ENCODE measurements at places on chromosomes 13 and 19. TPM values are rescaled to one million over a fixed set of nuclear protein-coding genes. Genes with fewer than 3 reads are reported as not detected.
A peak's percentile ranks its signal among the peaks of the same experiment; 100 is the strongest.

GRCh38 chr13:50991579-50992521 lies 82.3 kb downstream of the RNASEH2B start:
- no peak for DNase-seq

The TNFSF13B gene
- total RNA-seq = 0.66 TPM

The ZNF665 gene
- total RNA-seq = 2.4 TPM

- DNase-seq = no peak
Observed at GRCh38 chr13:67520886-67521285, 290.8 kb upstream of the PCDH9 start.

DNA sequence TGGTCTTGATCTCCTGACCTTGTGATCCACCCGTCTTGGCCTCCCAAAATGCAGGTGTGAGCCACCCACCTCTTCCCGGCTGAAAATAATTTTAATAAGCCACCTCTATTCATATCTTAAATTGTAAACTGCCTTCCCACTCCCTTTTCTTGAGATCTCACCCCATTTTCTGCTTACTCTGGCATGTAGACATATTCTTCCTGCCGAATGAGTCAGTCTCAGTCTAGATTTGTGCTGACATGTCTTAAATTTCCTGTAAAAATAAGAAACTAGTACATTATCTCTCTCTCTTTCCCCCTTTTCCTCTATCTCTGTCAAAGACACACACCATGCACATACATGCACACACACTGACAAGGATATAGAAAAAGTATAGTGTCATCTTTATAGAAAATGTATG lies 60.9 kb downstream of the THSD1 start:
- peak; percentile 22 for DNase-seq

DNA sequence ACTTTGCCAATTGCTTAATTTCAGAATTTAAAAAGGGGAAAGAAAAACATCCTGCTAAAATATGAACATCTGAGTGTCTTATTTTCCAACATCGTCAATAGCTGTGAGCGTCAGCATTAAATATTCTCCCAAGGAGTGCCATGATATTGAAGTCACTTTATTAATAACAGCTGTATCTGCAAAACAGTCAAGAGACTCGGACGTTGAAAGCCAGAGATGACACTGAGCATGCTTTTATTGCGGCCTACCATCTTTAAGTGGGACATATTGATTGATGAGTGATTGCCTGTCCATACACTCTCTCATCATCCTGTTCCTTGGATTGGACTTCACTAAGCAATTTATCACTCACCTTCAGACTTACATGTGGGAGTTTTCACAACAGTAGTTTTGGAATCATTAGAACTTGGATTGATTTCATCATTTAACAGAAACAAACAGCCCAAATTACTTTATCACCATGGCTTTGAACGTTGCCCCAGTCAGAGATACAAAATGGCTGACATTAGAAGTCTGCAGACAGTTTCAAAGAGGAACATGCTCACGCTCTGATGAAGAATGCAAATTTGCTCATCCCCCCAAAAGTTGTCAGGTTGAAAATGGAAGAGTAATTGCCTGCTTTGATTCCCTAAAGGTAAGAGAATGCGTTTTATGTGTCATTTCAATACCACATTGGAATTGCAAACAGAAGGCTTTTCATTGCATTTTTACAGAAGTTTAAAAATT lies 53.8 kb downstream of the MBNL2 start:
- DNase-seq = no peak

- peak; percentile 53 for DNase-seq
Observed at GRCh38 chr13:43848001-43848649, 31.4 kb downstream of the CCDC122 start.

GRCh38 chr13:79079351-79079839 lies 326.7 kb downstream of the RBM26 start:
- DNase-seq = no peak

DNA sequence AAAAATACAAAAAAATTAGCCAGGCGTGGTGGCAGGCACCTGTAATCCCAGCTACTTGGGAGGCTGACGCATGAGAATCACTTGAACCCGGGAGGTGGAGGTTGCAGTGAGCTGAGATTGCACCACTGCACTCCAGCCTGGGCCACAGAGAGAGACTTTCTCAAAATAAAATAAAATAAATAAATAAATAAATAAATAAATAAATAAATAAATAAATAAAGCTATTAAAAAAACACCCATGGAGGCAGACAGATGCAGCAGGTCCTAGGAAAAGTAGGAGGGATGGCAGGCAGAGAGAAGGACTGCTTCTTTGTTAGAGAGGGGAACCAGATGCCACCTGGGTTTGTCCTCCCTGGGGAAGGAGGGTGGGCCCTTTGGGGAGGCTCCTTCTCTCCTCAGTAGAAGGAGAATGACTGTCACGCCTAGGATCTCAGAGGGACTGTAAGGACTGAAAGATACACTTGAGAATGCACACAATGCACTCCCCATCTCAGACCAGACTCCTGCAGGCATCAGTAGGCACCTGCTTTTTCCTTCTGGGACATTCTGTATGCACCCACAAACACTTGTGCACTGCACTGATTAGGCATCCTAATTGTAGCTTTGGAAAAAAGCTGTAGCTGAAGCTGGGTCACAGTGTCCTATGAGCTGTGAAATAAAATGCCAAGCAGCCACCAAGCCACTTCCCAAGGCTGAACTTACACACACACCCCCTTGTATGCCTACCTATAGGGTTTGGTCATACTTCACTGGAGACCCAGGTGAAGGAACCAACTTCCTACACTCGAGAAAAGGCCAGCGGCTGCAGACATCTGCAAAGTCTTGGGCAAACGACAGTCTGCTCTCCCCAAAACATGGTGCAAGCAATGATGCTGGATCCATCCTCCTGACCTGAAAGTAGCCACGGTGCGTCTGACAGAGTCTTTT lies 18.9 kb upstream of the SLC35E1 start:
- no peak for DNase-seq

- DNase-seq = no peak
Observed at GRCh38 chr19:4373601-4374497, 26.5 kb downstream of the SH3GL1 start.

- no peak for DNase-seq
Observed at GRCh38 chr13:44420376-44421220, 47.0 kb downstream of the SERP2 start.

DNA sequence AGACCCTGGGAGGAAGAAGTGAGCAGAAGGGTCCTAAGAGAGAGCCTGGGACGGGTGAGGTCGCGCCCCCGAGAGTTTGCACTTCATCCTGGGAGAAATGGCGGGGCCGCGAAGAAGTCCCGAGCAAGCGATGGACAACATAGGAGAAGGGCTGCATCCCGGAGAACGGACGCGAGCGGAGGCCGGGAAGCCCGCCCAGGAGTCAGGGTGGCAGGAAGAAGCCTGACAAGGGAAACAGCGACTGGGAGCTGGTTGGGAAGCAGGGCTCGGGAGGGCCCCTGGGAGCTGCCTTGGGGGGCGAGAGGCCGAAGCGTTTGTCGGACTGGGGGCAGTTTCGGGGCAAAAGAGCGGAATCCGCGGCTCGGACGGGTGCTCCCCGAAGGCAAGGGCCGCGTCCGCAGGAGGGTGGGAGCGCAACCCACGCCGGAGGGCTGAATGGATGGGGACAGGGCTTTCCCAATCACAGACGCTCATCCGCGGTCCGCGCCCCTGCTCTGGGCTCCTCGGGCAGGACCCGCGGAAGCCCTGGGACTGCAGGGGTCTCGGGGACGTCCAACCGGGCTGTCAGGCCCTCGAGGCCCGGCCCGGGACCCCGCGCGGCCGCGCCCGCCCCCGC lies 469 bp downstream of the ABHD17A start:
- DNase-seq = no peak

The ETHE1 gene
- total RNA-seq = 81.1 TPM

The CCDC97 gene
- 6.1 TPM for total RNA-seq

- no peak for DNase-seq
Observed at GRCh38 chr19:42919757-42920079, 2.0 kb upstream of the PSG6 start.

The IGFL1 gene
- not detected for total RNA-seq

The SYCN gene
- total RNA-seq = not detected

GRCh38 chr19:33293255-33294057 lies 8.9 kb downstream of the CEBPA start:
- no peak for DNase-seq

The TINCR gene
- total RNA-seq = 0.11 TPM

DNA sequence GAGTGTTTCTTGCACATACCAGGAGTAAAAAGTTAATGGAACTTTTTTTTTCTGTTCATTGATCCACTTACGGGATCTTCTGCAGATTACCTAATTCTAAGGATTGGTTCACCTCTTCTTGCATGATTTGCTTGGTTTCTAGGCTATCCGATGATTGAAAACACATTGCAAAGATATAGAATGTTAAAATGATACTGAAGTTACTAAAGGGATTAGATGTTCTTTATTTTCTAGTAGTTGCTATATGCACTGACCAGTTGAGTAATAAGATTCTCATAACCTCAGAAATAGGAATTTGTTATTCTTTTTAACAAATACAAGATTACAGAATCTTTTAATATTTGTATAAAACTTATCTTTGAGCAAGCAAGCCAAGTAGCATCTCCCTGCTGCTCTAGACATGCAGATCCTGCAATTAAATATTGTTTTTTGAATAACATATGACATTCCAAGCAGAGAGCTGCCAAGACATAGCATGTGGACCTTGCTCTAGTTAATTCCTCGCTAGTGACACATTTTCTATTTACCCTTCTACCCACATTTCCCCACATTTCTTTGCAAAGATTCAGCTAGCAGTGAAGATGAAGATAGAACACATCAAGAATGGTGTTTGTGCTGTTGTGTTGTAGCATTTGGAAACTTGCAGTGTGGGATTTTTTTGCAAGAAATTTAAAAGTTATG lies 51.7 kb upstream of the RNF113B start:
- DNase-seq = no peak

- DNase-seq = no peak
Observed at GRCh38 chr19:1401138-1401888, at the start of gene GAMT. Gene GAMT (minus strand): TSS chr19:1401542. CDS start chr19:1401476, 66 bp downstream.

The ZNF486 gene
- total RNA-seq = 8.3 TPM

- DNase-seq = no peak
Observed at GRCh38 chr13:52850072-52850395, 1.6 kb upstream of the PCDH8 start.

The ANGPTL4 gene
- total RNA-seq = 13.2 TPM

DNA sequence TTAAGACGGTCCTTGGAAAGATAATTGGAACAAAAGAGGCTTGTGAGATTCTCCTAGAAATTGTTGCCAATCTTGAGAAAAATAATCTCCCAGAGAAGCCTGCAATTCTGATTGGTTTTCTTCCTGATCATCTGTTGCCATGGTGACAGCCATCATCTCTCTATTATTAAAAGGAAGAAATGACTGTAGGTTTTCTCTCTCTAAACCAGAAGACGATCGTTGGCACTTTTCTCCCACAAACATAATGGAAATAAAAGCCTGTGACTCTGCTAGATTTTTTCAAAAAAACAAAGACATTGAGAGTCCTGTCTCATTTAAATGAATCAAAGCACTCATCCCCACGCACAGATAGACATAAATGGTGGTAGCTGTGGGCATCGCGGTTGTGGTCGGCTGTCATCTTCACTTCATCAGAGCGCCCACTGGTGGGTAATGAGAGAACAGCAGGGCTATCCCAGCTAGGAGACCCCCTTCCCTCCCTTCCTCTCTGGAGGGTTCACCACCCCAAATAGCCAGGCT lies 21.7 kb upstream of the CALM3 start:
- no peak for DNase-seq

DNA sequence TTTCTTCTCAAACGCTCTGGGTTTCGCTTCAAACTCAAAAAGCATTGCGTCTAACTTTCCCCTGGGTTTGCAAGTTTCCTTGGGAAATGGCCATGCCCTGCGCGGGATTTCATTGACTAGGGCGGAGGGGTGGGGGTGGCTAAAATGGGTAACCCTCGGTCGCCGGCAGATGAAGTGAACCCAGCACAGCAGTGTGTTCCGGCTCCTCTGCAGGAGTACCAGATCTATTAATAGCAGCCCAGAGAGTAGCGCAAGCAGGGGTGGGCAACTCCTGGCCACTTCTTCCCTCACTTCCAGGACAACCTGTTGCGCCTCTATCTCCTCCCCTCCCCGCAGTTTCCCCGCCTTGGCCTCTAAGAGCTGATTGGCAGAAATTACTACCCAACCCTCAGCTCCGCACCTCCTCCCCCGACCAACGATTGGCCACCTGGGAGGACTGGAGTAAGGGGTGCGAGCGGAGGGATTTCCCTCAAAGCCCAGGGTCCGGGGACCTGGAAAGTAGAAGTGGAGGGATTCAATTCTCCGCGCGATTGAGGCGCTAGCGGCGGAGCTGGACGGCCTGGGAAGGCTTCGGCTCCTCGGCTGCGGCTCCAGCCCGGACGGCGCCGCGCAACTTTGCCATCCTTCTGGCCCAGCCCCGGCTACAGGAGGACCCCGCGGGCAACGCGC lies at the start of gene FREM2:
Gene FREM2 (plus strand): TSS at position 501 of the 669 bp plus-strand sequence. CDS start 268 bp downstream, outside the sequence.
- no peak for DNase-seq

The TMEM161A gene
- total RNA-seq = 22.1 TPM

- DNase-seq = no peak
Observed at GRCh38 chr13:111941845-111942447, 125.0 kb upstream of the SOX1 start.

- DNase-seq = no peak
Observed at GRCh38 chr19:13195678-13196077, 45.5 kb downstream of the IER2 start.

The GRIK5 gene
- 5.7 TPM for total RNA-seq

The MCEMP1 gene
- not detected for total RNA-seq

GRCh38 chr19:55647732-55648584 lies at the start of gene CCDC106:
Gene CCDC106 (plus strand): TSS chr19:55648212. CDS start chr19:55649047, 835 bp downstream.
- no peak for DNase-seq

The ADGRE1 gene
- not detected for total RNA-seq

DNA sequence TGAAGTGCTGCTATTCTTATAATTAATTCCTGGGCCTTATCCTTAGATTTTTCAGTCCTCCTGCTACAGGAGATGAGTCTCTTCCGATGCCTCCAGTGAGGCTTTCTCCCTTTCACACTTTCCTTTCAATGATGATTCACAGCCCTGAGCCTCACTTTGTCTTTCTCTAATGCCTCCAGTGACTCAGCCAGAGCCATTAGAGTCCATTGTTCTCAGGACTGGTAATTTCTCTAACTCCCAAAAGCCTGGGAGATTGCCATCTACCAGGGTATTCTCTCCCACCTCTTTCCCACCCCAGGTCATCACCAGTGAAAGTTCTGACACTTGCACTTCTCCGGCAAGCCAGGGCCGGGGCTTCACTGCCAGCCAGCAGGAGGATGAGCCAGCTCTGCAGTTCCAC lies 49.6 kb upstream of the ARGLU1 start:
- DNase-seq = peak; percentile 79

The ZNF723 gene
- total RNA-seq = not detected

GRCh38 chr13:100464006-100464405 lies 124.6 kb downstream of the GGACT start:
- no peak for DNase-seq

The CCDC169 gene
- 4.7 TPM for total RNA-seq

GRCh38 chr13:84362777-84363176 lies 480.5 kb upstream of the SLITRK1 start:
- DNase-seq = no peak

DNA sequence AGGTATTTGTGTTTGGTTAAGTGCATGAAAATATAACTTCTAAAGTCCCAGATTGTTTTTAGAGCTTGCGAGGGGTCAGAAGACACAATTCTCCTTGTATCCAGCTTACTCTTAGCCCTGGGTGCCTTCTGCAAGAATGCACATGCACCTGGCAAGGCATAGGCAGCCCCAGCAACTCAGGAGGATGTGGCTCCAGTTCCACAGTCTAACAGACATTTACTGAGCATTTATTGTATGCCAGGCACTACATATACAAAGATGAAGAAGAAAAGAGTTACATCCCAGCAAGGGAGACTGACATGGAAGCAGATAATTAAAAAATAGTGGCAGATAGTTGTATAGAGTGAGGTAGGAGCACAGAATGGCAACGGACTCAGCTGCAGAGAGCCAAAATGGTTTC lies 101.1 kb upstream of the FRY start:
- DNase-seq = no peak
